Osteocyte (in vitro differentiated cells): ENCODE measurements at places on chromosomes 3 and 15. TPM values are rescaled to one million over a fixed set of nuclear protein-coding genes. Genes with fewer than 3 reads are reported as not detected.

The DUT gene
- 76.7 and 81.0 TPM in 2 replicates for total RNA-seq

The KCNAB1 gene
- total RNA-seq = 0.21 and 0.24 TPM in 2 replicates

The HHATL gene
- total RNA-seq = not detected in 2 replicates

The SLCO3A1 gene
- 0.86 and 1.3 TPM in 2 replicates for total RNA-seq

The MINDY2 gene
- 15.1 and 18.6 TPM in 2 replicates for total RNA-seq

The GOLGA6L7 gene
- not detected in 2 replicates for total RNA-seq

The TM4SF1 gene
- 120 and 122 TPM in 2 replicates for total RNA-seq

The TWF2 gene
- 55.8 and 58.6 TPM in 2 replicates for total RNA-seq

The SLC6A6 gene
- 37.2 and 41.9 TPM in 2 replicates for total RNA-seq

The ALPK3 gene
- 0.27 and 0.37 TPM in 2 replicates for total RNA-seq

DNA sequence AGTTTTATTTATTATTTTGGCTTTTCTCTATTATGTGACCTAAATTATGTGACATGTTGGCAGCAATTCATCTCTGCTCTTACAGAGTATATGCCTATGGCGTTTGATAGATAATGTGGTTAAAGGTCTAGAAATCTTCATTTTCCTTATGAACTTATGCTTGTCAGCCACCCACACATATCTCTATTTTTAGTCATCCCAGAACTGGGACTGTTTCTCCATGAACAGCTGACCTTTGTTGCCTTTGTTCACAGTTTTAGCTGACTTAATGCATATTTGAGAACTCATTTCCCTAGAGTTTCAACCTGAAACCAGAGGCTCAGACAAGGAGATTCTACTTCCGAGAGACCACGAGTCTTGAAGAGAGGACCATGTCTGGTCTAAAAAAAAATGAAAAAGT is 176.5 kb downstream of the RAP2B start:
- peak overlapping the region; percentile 78 for H3K27ac ChIP-seq
- DNase-seq = no peak

- DNase-seq = no peak
- H3K27me3 ChIP-seq = no peaks in the 10 kb centered on the region
- no peak overlapping the region for H3K4me3 ChIP-seq
- H3K4me1 ChIP-seq = peaks cover 20% of the 10 kb centered on the region
Observed at GRCh38 chr3:177554895-177555759, 357.8 kb upstream of the TBL1XR1 start.

DNA sequence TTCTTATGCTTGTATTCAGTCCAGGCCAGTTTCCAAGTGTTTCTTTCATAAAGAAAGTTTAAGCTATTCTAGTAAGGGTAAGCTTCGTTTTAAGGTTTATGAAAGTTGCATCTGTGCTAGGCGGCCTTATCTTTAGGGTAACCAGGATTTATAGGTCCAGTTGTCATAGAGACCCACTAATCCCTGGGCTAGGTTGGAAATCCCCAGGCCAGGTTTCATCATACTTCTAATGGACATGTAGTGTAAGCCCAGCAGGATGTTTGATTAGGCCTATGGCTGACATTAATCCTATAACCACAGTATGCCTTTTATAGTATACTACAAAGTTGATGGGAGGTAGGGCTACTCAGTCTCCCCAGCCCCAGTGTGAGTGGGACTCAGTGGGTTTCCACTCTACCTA is 312.4 kb downstream of the CACNA2D3 start:
- no peak overlapping the region for H3K4me3 ChIP-seq
- H3K36me3 ChIP-seq = no peaks in the 10 kb centered on the region
- DNase-seq = no peak
- H3K27me3 ChIP-seq = no peaks in the 10 kb centered on the region

- H3K4me3 ChIP-seq = no peak overlapping the region
- H3K27me3 ChIP-seq = no peaks in the 10 kb centered on the region
- DNase-seq = no peak
- H3K27ac ChIP-seq = no peak overlapping the region
- no peaks in the 10 kb centered on the region for H3K4me1 ChIP-seq
Observed at GRCh38 chr3:5888851-5889250, 701.3 kb downstream of the EDEM1 start.

DNA sequence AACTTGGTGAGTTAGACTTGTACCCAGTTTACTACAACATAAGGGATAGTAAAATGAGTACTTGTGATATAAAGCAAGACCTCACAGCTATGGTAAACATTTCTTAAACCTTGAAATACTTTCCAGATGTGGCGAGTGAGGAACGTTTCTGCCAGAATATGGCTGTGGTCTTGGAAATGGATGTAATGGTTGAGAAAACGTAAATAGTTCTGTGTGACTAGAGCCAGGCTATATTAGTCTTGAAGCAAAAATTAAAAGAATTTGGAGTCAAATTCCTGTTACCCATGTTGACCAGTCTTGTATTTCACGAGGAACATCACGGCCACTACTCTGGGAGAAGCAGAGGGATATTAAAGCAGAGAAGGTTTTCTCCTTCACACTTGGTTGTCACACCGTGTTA is 15.3 kb downstream of the OR4F15 start:
- no peak overlapping the region for H3K4me3 ChIP-seq
- H3K4me1 ChIP-seq = no peaks in the 10 kb centered on the region
- H3K36me3 ChIP-seq = no peaks in the 10 kb centered on the region
- H3K27ac ChIP-seq = no peak overlapping the region
- H3K27me3 ChIP-seq = no peaks in the 10 kb centered on the region

DNA sequence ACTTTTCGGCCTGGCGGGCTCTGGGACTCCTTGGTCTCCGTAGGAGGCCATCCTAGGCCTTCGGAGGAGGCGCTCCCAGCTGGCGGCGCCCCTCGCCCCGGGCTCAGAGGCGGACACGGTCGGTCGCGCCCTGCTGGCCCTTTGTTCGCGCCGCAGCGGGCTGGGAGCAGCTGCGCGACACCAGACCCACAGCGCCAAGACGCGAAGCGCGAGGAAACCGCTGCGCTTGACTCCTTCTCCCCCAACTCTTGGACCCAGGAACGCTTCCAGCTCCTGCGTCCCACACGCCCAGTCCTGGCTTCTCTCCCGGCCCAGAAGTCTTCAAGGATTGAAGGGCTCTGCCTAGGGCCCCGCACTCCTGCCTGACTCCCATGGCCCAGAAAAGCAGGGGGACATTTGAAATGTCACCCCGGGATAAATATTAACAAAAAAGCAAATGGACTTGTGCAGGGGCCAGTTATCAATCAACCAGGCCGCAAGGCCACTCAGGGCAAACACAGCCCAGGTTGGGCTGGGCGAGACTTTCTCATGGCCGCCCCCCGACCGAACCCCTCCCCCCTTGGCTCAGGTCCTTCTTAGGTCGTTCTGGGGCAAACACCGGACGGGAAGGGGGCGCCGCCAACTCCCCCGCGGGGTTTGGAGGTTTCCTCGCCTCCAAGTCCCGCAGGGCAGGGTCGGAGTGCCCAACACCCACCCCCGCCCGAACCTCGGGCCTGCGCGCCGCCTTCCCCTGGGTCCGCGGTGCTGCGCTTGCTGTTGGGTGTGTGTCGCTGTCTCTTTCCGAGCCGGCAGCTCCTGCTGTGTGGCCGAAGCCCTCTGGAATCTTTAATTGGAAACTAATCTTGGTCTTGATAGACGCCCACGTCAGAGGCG is 5.1 kb downstream of the ONECUT1 start:
- H3K4me3 ChIP-seq = peak overlapping the region; percentile 26
- no peak overlapping the region for H3K27ac ChIP-seq

GRCh38 chr3:150035301-150035779 is 64.6 kb upstream of the PFN2 start:
- H3K36me3 ChIP-seq = no peaks in the 10 kb centered on the region
- H3K27ac ChIP-seq = peak overlapping the region; percentile 56
- peaks cover 37% of the 10 kb centered on the region for H3K4me1 ChIP-seq
- H3K4me3 ChIP-seq = no peak overlapping the region
- peak; percentile 30 for DNase-seq

- H3K27me3 ChIP-seq = no peaks in the 10 kb centered on the region
- no peak for DNase-seq
- H3K36me3 ChIP-seq = peaks cover 27% of the 10 kb centered on the region
- H3K4me1 ChIP-seq = peaks cover 4% of the 10 kb centered on the region
- no peak overlapping the region for H3K4me3 ChIP-seq
Observed at GRCh38 chr15:50945725-50946124, 37.2 kb downstream of the AP4E1 start.

DNA sequence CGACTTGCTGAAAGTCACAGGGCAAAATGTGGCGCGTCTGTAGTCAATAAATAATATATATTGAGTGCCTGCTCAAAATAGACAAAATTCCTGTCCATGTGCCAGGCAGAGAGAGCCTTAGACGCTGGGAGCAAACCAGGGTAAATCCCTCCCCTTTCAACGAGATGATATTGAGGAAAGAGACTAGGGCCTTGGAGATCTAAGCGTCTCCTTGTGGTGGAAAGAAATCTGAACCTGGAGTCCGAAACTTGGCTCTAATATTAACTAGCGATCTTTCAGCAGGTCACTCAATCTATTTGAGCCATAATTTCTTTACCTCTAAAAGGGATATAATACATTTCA is 348 bp upstream of the DPP8 start:
- peak overlapping the region; percentile 78 for H3K27ac ChIP-seq
- no peaks in the 10 kb centered on the region for H3K36me3 ChIP-seq
- H3K4me3 ChIP-seq = peak overlapping the region; percentile 89
